Activated CD4-positive, alpha-beta T cell treated with anti-CD3 and anti-CD28 coated beads, Interleukin-2, amount 50 U/mL, for 48 hours (primary cell): ENCODE measurements at places on chromosomes 4 and X.

DNA sequence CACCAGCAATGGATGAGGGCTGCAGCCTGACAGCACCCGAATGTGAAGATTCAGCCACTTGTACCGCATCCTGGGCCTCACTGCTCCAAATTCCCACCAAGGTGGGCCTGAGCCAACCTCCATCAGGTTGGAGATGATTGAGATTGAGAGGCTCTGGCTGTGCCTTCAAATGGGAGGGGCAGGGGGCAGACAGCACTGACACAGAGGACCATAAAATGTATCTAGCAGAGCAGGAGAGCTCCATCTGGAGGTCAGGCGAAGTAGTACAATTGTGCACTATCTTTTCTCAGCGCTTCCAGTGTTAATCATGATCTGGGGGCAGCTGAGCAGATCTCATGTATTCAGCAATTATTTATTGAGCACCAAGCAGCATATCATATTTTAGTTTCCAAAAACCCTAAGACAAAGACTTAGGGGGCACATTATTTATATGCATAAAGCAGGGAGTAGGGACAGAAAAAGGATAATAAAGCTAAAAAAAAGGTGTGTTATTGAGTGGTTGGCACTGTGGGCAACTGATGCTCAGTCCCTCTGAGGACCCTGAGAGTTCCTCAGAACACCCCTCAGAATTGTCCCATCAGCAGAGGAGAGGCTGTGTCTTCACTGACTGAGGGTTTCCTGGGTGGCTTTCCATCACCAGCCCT is 31.6 kb upstream of the C1QTNF7 start:
- peak; percentile 67 for DNase-seq

DNA sequence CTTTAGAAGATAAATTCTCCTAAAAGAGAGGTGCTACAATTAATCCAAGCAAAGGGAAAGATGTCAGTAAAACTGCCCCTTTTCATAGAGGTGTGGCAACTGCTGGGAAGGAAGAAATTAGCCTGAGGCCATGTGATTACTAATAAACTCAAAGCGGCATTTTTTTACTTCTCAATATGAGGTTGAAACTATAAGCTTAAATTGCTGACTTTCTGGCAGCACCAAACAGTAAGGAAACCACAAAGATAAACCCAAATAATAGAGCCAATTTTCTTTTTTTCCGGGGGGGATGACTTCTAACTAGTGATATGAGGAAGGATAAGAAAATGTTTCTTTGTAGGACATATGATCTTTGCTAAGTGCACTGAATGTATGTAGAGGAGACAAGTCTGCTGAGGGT is 30.9 kb downstream of the AR start:
- no peak for DNase-seq

- DNase-seq, result no peak
Measured at GRCh38 chr4:84878090-84878489, 88.4 kb downstream of the WDFY3 start.

- peak; percentile 56 for DNase-seq
Measured at GRCh38 chr4:184265546-184266351, 48.1 kb upstream of the ENPP6 start.

DNA sequence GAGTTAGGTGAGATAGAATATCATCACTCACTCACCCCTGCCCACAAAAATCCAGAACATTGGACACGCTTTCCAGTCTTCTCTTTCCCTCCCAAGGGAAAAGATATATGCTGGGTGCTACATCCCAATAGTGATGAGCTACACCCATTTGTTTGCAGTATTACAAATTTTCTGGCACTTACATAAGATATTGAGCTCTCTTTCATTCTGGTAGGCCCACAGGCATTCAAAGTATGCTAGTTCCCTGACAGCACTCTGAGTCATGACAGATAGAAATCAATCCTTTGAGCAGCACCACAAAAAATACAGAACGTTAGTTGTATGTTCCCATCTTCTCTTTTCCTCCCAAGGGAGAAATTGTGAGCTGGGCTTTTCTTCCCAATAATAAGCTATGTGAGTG is 477.6 kb upstream of the GRID2 start:
- no peak for DNase-seq

DNA sequence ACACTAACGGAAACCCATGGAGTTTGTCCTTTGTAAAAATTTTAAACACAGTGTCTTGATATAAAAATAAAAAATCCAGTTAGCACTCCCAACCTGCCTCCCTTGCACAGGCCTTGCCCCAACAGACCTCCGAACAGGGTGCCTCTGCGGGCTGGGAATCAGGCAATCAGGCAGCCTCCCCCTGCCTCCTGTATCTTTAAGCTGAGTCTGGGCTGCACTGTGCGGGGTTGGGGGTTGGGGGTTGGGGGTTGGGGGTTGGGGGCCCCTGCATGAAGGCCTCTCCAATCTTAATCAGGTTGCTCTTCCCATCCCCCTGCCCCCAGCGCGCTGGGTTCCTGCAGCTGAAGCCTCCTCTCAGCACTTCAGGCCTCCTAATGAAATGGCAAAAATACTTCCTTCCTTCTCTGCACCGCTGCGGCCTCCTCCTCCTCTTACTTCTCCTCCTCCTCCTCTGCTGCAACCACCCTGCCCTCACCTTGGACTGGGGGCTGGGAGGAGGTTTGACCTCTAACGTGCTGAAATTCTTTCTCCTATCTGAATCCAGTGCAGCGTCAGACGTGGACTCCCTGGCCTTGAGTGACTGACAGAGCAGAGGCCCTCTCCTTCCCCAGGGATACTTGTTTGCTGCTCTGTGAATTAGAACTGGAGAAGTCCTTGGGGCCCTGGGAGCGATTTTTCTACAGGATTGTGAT is 26.6 kb downstream of the NLGN3 start:
- no peak for DNase-seq

GRCh38 chr4:153450544-153450917 is 15.6 kb upstream of the TMEM131L start:
- DNase-seq, result no peak

DNA sequence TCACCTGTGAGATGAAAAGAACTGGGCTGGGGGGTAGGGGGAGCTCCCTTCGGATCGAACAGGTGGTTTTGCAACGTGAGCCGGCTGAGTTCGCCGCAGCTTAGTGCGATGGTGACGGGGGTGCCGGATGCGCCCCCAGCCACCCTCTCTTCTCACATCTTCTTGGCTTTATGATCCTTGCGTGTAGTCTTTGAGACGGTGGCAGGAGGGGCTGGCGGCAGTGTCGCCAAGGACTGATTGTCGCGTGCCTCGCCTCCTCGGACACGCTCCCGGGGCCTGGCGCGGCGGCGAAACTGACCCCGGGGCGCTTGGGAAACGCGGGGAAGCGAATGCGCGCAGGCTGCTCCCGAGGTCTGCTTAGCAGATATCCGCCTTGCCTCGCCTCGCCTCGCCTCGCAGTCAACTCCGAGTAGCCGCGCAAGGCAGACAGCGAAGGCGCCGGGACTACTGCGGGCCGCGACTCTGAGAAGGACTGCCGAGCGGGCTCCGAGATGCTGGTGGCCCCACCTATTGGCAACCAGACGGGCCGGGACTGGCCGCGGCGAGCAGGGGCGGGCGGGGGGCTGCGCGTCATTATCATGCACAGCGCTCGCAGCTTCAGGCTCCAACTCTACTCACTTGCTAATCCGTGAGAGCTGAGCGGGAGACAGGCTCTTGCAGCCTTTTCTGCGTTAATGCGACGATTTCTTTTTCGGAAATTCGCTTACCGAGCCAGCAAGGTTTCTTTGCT is 1.5 kb downstream of the GRID2 start:
- DNase-seq, result no peak

- no peak for DNase-seq
Measured at GRCh38 chr4:38082021-38082420, 121.8 kb downstream of the PTTG2 start.

GRCh38 chr4:158213466-158213865 is 3.2 kb downstream of the TMEM144 start:
- no peak for DNase-seq

GRCh38 chr4:188627892-188628291 is 488.7 kb downstream of the TRIML1 start:
- no peak for DNase-seq

GRCh38 chrX:134186362-134187121 is 50.4 kb upstream of the CCDC160 start:
- peak; percentile 32 for DNase-seq

GRCh38 chr4:154399259-154399974 is 92.2 kb downstream of the DCHS2 start:
- no peak for DNase-seq

DNA sequence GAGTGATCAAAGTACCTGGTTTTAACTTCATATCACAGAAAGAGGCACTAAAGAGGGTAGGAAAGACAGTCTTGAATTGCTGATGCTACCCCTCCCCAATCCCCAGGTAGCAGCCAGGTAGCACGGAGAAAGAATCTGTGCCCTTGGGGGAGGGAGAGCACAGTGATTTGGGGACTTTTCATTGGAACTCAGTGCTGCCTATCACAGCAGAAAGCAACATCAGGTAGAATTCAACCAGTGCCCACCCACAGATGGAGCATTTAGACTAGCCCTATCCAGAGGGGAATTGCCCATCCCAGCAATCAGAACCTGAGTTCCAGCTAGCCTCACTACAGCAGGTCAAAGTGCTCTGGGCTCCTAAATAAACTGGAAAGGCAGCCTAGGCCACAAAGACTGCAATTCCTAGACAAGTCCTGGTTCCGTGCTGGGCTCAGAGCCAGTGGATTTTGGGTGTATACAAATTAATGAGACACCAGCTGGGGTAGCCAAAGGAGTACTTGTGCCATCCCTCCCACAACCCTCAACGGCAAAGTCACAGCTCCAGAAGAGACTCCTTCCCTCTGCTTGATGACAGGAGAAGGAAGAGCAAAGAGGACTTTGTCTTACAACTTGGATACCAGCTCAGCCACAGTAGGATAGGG is 228.1 kb downstream of the THOC2 start:
- no peak for DNase-seq

DNA sequence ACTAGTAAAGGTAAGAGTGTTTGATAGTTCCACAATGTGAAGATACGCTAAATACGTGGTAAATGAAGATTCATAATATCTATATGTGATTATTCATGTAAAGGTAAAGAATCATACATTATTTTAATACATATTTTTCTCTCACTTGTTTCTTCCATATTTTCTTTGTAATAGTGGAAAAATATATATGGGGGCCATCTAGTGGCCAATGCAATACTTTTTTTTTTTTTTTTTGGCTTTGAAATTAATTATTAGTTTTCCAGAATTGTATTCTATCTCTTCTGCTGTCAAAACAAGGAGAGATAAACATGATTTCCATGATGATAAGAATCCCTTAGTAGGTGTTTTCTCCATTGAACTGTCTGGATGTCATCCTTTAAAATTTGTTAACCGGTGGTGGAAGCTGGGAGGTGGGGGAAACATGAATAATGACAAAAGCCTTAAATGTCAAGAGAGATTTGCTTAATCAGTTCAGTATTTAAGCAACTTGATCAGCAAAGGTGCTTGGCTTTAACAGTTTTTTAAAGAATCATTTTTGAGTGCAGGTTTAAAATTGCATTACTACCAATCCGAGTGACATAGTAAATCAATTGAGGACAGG is 508.7 kb upstream of the HTR2C start:
- no peak for DNase-seq

DNA sequence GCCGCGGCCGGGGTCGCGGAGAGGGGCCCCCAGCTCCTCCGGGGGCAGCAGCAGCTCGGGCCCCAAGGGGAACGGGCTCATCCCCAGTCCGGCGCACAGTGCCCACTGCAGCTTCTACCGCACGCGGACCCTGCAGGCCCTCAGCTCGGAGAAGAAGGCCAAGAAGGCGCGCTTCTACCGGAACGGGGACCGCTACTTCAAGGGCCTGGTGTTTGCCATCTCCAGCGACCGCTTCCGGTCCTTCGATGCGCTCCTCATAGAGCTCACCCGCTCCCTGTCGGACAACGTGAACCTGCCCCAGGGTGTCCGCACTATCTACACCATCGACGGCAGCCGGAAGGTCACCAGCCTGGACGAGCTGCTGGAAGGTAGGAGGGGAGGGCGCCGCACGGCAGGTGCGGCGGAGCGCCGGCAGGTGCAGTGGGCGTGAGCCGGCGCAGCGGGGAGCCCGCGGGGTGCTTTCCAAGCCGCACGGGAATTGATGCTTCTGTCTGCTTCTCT is 886 bp downstream of the DCLK2 start:
- DNase-seq, result peak; percentile 31

DNA sequence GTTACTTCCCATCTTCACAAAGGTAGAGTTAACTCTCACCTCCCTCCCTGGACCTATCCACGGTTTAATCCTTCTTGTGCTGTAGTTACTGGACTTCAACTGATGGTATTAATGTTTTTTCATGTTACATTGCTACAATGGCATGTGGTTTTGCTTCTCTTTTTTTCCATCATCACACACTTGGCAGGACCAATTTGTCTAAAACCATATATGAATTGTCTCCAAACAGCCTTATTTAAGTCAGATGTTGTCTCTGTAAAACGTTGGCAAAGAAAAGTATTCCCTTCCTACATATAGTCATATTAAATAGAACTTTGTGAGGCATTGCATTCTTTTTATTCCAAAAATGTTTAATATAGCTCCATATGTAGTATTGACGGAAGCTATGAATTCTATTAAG is 15.5 kb downstream of the PRRG1 start:
- no peak for DNase-seq

DNA sequence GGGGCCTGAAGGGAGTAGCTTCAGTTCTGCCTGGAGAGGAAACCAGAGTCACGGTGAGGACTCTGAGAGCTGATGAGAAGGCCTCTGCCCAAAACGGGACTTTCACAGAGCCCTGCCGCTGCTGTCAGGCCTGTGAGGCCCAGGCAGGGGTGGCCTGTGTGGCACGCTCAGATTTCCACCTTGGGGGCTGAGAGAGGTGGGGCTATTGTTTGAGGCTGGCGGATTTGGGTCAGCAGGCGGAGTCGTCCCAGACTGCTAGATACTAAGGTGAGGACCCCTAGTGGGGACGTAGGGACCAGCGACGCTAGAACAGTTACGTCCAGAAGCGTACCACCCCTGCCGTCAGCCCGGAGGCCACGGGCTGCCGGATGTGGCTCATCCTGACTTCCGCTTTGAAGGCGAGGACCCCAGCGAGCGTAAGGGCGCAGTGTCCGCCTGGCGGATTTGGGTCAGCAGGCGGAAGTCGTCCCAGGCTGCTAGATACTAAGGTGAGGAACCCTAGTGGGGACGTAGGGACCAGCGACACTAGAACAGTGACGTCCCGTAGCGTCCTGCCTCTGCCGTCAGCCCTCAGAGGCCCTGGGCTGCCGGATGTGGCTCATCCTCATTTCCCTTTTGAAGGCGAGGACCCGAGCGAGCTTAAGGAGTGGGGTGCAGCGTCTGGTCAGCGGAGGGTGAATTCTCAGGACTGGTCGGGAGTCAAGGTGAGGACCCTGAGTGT is at the start of gene MAGEB1:
MAGEB1 (plus strand) TSS at position 378 of the 721 bp plus-strand sequence. CDS start 3,348 bp downstream, outside the sequence.
- no peak for DNase-seq

- no peak for DNase-seq
Measured at GRCh38 chrX:153778684-153779101, 2.1 kb upstream of the SRPK3 start.

GRCh38 chr4:25144870-25145481 is 15.3 kb downstream of the SEPSECS start:
- no peak for DNase-seq
